ENCODE measurements at places on chromosomes 2 and 18. TPM values are rescaled to one million over a fixed set of nuclear protein-coding genes. Genes with fewer than 3 reads are reported as not detected.

GRCh38 chr2:118049140-118049815, 35.4 kb upstream of the CCDC93 start:
- no peak for DNase-seq

DNA sequence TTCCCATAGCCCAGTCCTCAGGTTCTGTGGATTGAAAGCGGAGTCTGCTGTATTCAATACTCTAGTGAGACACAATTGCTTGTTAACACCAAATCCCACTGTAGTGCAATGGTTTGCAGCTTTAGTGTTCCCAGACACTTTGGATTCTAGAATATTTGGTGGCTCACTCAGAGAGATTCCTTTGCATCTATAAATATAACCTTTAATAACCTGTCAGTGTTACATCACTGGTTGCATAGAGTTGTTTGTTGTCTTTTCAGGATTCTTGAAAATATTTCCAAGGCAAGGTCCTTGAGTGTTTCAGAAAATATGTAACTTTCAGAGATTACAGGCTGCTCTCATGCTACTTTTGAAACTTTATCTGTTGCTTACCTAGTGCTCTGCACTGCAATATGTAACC, 157.5 kb downstream of the ZEB2 start:
- DNase-seq: no peak

DNA sequence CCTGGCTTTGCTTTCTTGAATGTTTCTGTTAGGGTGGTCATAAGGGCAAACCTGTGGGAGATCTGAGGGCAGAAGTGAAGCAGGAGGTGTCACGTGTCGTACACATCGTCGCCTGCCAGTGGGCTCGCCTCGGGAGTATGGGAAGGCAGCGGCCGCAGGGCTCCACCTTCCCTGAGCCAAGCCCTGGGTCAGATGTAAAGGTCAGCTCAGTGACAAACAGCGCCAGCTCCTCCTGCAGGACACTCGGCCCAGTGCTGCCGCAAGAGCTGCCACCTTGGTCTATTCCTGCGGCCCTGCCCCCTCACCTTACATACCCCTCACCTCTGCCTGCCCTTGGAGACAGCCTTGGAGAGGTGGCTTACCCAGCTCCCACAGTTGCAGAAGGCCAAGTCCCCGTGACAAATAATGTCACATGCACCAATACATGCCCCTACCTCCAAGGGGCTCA, 64.2 kb downstream of the PSMG2 start:
- peak; percentile 35 for DNase-seq

Gene CYP1B1
- total RNA-seq: 237 TPM

GRCh38 chr2:100240386-100240785, 81.9 kb downstream of the LONRF2 start:
- DNase-seq: no peak

DNA sequence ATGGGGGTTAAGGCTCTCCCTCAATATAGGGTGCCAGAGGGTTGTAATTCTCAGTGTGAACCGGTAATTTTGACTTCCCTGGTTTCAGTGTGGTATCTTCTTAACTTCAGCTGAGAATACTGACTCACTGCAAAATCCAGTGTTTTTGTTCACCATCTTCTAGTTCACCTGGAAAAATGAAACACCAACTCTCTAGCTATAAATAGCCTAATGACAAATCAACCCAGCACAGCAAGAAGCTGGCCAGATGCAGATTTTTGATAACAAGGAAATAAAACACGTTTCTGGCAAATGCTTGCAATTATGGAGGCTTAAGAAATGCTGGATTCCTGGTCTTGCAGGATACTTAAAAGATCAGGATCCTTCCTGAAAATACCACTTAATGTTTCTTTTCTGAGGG, 192.3 kb downstream of the CLIP4 start:
- DNase-seq: no peak

- no peak for DNase-seq
These were observed 449.7 kb downstream of the TXNL1 start for GRCh38 chr18:56188529-56189275.

Gene PSMA8
- not detected for total RNA-seq

DNA sequence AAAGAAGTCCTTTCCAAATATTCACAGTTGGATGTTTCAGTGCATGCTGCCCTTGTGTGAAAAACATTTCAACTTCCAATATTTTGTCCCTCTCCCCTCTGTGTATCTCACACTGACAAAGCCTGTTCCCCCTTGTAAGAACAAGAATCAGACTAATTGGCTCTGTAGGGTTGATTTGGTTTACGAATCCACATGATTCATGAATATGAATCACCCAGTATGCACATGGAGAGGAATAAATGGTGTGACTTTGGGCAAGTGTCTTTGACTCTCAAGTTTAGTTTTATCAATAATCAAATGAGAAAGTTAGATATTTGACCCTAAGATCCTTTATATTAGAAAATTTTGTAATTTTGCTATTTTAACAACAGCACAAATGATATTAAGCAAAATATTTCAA, 9.3 kb upstream of the CDH20 start:
- DNase-seq: no peak
